ENCODE measurements at places on chromosomes 13 and 19.

DNA sequence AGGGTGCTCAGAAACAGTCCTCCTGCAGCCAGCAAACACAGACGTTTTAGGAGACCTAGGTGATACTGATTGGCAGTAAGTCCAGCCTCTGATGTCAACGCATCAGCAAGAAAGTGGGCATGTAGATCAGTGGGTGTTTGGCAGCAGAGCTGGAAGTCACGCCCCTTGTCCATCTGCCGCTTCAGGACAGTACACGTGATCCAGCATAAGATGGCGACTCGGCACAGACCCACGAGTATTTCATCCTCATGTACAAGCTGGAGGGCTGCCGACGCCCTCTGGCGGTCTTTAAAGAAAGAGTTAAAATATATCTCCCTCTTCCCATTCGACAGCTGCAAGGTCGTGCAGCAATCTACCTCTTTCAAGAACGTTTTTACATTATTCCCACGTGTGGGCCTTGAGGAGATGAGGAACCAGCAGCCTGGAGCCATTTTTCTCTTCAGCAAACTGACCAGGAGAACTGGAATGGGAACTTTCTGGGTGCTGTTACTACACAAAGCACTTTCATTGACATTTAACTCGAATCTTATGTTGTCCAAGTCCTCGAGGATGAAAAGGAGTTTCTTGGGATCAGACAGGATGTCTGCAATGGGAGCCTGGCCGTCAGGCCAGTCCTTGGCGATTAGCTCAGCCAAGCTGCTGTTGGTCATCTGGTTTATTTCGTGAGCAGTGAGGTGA is 22.3 kb downstream of the NLRP11 start:
- DNase-seq: peak; percentile 2

DNA sequence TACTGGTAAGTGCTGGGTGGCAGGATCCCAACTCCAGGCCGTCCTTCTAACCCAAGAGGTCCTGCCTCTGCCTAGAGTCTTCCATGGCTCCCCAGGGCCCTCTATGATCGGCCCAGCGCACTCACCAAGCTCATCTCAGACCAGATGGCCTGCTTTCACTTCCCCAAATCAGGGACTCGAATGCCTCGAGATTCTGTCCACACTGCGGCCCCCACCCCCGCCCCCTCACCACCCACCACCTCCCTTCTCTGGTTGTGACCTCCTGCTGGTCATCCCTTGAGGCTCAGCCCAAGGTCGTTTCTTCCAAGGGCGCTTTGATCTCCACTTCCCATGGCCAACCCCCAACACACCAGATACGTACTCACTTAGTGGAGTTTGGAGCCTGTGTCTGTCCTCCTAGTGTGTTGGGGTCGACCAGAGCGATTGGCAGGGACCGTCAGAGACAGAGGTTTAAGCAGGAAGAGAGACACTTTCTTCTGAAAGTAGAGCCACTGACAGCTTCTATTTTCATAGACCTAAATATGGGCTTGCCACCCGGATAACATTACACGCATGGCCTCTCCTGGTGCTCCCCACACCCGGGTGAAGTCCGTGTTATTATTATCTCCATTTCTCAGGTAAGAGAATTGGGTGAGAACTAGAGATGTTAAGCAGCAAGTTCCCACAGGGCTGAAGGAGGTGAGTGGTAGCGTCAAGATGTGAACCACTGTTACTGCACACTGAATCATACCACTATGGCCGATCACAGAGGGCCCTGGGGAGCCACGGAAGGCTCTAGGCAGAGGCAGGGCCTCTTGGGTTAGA is at the start of gene FCER2:
Gene FCER2, minus strand, starts transcription at position 478 of the 804 bp plus-strand sequence. CDS start 2,371 bp downstream, outside the sequence.
- no peak for DNase-seq

- DNase-seq: no peak
Measured at GRCh38 chr13:110233951-110234280, 73.0 kb downstream of the COL4A1 start.

GRCh38 chr13:51684076-51684475 is 99.8 kb downstream of the WDFY2 start:
- DNase-seq: no peak

DNA sequence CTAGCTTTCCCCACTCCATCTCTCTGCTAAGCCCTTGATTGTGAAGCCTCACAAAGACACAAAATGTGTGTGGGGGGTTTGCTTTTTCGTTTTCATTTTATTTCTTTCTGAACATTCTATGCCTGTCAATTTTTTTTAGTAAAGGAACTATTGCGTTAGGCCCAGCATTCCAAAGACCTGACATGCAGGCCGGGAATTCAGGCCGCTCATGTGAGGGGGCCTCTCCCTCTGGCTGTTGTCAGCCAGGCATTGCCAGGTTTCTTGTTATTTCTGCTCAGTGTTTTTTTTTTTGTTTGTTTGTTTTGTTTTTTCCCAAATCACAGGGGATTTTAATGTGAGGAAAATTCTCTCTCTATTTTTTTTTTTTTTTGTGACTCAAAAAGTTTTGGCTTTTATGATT is 10.3 kb upstream of the MEDAG start:
- peak; percentile 87 for DNase-seq

- DNase-seq: no peak
Measured at GRCh38 chr13:70784207-70784989, 676.1 kb upstream of the KLHL1 start.

DNA sequence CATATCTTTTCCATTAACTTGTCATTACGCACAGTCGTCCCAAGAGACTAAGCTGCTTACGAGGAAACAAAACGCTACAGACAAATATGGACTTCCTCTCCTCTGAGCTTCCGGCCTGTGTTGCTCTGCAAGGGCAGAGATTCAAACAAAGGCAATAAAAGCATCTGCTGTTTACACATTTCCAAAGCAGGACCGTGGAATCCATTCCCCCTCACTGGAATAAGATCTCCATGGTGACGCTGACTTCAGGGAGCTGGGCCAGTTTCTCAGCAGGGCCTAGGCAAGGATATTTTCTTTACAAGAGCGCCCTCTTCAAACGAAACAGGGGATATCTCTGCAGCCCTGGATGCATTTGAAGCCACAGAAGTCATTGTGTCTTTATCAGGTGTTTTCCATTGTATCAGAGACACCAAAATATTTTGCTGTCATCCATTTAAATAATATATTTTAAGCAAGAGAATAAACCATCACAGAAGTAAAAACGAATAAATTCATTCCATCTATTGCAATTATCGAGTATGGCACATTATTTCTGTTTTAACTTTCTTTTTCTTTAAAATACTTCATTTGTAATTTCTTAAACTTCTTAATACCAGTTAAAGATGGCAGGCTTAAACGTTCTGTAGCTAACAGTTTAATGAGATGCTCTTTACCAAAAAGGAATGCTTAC is 177.5 kb downstream of the DCLK1 start:
- DNase-seq: peak; percentile 93

- DNase-seq: no peak
Measured at GRCh38 chr13:97120346-97120745, 101.8 kb upstream of the MBNL2 start.

- DNase-seq: no peak
Measured at GRCh38 chr19:42412661-42413076, 14.5 kb downstream of the LIPE start.

GRCh38 chr19:35228177-35228930 is at the start of gene FAM187B:
Gene FAM187B, minus strand, starts transcription at chr19:35228739. Its CDS starts 59 bp downstream, at chr19:35228680.
- no peak for DNase-seq

- DNase-seq: peak; percentile 73
Measured at GRCh38 chr19:14363183-14364097, 17.8 kb upstream of the ADGRE5 start.

GRCh38 chr13:87810391-87810801 is 139.2 kb downstream of the SLITRK5 start:
- DNase-seq: peak; percentile 1

GRCh38 chr19:8688930-8689329 is 9.7 kb downstream of the ACTL9 start:
- DNase-seq: no peak

DNA sequence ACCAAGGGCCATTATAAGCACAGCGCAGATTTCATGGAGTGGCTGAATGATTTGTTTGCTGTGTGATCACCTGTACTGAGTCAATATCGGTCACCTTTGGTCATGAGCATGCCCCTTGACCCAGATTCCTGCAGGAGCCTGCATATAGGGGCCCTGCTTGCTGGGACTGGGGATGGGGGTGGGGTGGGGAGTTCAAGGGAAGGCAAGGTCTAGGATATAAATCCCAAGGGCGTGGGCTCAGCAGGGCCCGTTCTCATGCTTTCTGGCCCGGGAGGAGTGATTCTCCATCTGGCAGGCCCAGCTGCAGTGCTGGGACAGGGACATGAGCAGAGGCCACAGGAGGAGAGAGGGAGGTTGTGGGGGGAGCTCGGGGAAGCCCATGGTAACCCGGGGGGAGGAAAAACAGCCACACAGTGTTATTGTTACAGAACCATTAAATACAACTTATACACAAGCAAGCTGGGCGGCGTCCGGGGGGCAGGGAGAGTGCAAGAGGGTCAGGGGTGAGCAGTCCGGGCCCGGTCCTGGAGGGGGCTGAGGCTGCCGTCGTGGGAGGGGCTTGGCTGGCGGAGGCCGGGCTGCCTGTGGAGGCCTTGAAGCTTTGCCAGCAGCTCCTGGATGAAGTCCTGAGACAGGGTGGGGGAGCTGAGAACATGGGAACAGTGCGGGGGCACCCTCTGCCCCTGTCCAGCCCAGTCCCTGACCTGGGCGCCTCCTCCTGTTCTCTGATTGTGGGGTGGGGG is 5.2 kb downstream of the PPP1R14A start:
- peak; percentile 83 for DNase-seq

DNA sequence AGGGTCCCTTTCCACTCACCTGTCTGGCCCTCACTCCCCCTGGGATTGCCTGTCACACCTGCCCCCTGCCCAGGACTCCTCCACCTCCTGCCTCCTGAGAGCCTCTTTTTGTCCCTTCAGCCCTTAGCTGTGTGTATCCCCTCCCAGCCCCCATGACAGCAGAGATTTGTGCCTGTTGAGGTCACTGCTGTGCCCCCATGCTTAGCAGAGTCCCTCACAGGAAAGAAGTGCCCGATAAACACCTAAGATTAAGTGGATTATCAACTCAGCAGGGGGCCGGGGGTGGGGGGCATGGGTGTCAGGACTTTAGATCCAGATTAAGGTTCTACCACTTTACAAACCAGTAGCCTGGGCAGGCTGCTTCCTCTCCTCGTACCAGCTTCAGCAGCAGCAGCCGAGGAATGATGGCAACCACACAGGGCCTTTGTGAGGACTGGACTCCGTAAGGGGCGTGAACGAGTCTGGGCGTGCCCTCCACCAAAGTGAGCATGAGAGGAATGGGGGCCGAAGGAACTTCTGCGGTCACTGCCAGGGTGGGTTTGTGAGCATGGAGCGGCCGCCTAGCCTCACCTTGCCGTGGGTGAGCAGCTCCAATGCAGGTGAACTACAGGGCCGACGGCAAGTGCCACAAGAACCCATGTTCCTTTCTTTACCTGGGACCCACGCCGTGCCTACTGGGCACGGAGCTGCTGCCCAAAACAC is 36.1 kb downstream of the ZNF787 start:
- no peak for DNase-seq

- no peak for DNase-seq
Measured at GRCh38 chr19:47389150-47389556, 30.2 kb downstream of the MEIS3 start.

DNA sequence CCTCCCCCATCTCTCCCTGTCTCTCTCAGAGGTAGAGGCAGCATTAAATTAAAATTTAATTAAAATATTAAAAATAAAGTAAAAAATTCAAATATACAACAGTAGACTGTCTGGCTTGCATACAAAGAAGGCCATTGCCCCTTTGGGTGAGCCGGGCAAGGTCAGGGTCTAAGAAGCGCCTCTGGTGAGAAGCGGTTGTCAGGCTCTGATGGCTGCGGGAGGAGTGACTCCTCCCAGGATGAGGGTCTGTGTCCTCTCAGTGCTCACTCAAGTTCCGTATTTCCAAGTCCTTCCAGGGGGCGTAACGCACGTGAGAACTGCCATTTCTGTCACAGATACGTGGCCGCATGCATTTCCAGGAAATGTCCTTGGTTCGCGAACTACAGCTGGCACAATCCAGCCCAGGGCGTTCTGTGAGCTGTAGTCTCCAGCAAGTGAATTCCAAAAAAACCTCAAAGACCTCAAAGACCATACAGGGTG is 737 bp upstream of the ZNF181 start:
- DNase-seq: no peak

DNA sequence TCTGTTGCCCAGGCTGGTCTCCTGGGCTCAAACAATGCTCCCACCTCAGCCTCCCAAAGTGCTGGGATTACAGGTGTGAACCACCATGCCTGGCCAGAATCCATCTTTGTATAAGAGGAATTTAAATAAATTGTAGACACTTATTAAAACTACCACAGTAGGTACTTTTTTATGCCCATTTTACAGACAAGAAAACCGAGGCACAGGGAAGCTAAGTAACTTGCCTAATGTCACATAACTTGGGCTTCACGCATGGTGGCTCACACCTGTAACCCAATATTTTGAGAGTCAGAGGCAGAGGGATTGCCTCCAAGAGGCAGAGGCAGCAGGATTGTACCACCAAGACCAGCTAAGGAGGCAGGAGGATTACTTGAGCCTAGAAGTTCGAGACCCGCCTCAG is 22.7 kb upstream of the CALM3 start:
- DNase-seq: no peak

GRCh38 chr19:54536956-54537355 is 34.3 kb downstream of the LAIR2 start:
- DNase-seq: no peak

GRCh38 chr19:32067685-32068084 is 277.7 kb upstream of the ZNF507 start:
- DNase-seq: no peak

- no peak for DNase-seq
Measured at GRCh38 chr13:78306519-78307206, 296.7 kb downstream of the POU4F1 start.

- DNase-seq: peak; percentile 61
Measured at GRCh38 chr13:24207841-24208667, 47.5 kb downstream of the SPATA13 start.

- DNase-seq: no peak
Measured at GRCh38 chr19:35222373-35223015, 6.0 kb downstream of the FAM187B start.

DNA sequence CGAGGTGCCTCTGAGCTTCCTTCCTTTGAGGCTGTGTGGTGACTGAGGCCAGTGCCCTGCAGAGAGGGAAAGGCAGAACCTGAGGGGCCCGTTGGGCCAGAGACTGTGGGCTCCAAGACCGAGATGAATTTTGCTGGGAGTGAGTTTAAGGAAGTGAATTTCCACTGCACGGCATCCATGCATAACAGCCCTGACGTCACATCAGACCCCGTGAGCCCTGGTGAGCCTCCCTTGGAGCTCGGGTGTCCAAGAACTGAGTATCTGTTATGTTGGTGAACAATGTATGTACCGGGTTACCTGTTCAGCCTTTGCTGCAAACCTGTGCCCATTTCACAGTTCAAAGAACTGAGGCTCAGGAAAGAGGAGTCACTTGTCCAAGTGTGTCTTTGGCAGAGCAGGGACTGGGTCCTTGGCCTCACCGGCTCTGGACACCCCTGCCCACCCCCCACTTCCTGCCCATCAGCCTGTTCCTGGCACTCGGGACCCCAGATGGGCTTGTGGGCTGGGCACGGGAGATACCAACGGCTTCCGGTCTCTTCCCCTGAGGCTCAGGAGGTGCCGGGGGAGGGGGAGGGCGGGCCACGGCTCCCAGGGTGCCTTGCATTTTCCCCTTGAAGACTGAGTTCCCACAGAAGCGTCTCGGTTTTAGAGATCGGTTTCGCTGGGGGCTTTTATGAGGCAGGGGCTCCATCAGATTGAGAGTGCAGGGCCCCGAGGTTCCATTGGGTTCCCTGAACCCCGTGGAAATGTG is 33.7 kb downstream of the NFILZ start:
- DNase-seq: no peak
